Stimulated activated CD8-positive, alpha-beta memory T cell treated with anti-CD3 and anti-CD28 coated beads, Interleukin-7, amount 100 ng/mL, for 1 hour (primary cell): ENCODE measurements at places on chromosomes 4 and X.

- no peak for DNase-seq
These were observed 216.9 kb downstream of the EPHA5 start for GRCh38 chr4:65453398-65453797.

GRCh38 chr4:72569719-72570235, 756 bp upstream of the ADAMTS3 start:
- DNase-seq, result no peak

- DNase-seq, result no peak
These were observed 35.6 kb upstream of the ADRA2C start for GRCh38 chr4:3730422-3731190.

GRCh38 chrX:71171110-71171801, 26.6 kb downstream of the NLGN3 start:
- no peak for DNase-seq

DNA sequence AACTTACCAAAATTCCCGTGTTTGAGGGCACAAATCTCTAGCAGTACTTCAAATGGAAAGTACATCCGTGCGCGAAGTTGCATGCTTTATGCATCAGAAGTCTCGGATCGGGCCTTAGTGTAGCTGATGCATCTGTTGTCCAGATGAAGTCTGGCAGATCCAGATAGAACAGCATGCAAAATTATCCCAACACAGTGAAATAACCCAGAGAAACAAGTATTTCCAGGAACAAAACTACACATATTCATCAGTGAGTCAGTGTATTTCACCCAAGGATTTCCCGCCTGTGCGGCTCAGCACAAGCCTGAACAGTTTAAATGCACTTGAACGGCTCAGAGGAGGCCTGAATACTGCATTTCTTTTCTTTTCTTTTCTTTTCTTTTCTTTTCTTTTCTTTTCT, 27.4 kb upstream of the CLDN24 start:
- no peak for DNase-seq
